ENCODE measurements at places on chromosomes 3 and 15.

GRCh38 chr3:131082871-131083863 is 56.5 kb downstream of the NEK11 start:
- DNase-seq: peak; percentile 41

DNA sequence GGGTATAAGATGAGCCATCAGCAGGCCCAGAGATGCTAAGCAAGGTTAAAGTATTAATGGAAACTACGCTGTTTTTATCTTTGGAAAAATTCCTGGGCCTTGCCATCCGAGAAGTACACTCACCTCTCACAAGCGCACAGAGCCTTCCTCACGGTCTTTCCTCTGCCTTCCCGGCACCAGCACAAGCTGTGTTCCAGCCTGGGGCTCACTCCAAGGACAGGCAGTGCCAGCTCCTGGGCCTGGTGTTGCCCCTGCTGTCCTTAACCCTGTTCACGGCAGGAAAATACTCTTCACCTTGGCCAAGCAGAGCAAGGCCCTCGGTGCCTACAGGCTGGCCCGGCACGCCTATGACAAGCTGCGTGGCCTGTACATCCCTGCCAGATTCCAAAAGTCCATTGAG is 14.3 kb upstream of the RHO start:
- no peak for DNase-seq

DNA sequence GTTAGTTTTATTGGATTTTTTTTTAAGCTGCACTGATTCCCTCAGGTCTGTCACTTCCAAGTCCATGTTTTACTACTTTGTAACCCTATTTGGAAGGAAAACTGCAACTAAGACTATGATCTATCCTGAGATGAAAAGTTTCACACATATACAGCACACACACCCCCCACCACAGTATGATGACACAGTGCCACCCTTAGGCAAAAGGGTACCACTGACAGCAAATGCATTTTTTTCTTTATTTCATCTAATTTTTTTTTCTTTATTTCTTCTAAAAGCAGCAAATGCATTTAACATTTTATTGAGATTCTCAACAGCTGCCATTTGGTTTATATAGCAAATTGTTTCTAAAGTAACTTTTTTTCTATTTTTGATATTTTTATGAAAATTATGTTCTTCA is 21.2 kb downstream of the NGRN start:
- no peak for DNase-seq

GRCh38 chr3:70620367-70620766 is 307.9 kb upstream of the MDFIC2 start:
- no peak for DNase-seq

DNA sequence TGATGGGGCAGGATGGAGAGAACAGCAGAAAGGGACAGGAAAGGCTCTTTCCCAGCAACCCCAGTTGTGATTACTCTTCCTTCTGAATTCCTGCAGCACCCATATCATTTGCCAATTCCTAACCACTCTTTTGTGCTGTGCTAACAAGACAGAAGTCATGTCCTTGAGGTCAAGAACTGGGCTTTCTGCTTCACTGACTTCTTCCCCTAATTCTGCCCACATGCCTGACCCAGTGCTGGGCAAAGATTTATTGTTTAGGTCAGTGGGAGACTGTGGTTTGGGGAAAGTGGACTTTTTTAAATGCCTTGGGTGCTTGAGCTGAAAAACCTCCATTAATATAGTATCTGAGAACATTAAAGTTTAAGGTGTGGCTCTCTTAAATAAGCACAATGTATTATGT is 4.2 kb upstream of the EFCAB12 start:
- DNase-seq: no peak

DNA sequence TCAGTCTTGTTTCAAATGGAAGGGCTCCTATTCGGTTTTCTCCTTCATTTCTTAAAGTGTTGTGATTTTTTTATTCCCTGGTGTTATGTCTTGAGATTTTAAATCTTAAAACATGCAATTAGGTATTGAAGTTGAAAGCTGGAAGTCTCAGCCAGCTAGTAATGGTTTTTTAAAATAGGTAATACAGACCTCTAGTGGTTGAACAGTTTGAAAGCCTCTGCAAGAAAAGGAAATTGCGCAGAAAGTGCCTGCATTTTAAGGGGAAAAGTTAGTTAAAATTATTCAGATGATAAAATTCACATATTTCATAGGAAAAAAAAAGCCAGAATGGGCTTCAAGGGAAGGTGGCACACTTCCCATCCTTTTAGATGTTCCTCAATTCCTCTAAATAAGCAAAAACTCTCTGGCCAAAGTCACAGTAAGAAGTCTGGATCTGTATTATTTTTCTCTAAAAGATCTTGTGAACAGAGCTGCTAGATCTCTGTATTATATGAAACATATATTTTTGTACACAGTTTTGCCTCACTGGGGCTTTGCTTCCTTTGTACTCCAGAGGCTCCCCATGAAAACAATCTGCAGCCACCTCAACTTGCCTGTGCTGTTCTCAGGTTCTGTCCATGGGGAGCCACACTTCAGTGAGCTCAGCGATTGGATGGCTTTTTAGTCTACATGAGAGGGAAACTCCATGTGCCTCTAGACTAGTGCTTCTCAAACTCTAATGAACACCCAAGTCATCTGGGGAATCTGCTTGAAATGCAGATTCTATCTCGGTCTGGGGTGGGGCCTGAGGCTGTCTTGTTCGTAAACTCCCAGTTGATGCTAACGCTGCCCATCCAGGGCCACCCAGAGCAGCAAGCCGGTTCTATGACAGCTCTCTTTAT is 21.5 kb downstream of the AGTR1 start:
- DNase-seq: peak; percentile 16

DNA sequence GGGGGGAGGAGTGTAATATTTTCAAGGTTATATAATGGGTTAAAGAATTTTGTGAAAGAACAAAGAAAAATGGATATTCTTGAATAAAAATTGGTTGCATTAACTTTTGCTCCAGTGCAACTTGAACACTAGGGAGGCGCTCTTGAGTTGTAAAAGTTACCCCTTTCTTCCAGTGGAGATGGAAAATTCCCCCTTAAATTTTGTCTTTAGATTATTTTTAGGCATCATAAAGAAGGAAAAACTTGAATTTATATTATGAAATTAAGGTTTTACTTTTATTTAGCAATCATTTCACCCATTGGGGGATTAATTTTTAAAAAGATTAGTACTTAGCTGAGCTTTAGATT is 550 bp upstream of the CHD2 start:
- no peak for DNase-seq

GRCh38 chr3:87186608-87187159 is 40.4 kb upstream of the CHMP2B start:
- DNase-seq: no peak

DNA sequence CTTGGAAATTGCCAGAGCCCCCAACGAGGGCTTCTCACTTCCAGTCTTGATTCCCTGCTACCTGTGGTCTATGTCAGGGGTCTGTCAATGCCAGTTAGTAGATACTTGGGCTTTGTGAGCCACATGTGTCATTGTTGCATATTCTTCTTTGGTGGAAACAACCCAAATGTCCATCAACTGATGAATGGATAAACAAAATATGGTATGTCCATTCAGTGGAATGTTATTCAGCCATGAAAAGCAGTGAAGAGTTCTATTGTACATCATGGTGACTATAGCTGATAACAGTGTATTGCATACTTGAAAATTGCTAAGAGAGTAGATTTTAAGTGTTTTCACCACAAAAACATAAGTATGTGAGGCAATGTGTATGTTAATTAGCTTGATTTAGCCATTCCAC is 288.1 kb downstream of the RPLP1 start:
- DNase-seq: no peak

- no peak for DNase-seq
These were observed 256.3 kb downstream of the CPNE4 start for GRCh38 chr3:131778526-131778925.

DNA sequence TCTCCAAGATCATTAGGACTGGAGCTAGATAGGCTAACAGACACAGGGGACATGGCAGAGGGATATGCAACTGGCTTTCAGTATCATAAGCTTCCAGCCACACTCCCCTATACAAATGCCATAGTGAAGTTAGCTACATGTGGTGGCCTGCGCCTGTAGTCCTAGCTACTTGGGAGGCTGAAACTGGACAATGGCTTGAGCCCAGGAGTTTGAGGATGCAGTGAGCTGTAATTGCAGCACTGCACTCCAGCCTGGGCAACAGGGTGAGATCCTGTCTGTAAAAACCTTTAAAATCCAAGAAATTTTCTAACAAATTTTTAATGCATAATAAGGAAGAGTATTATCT is 37.3 kb downstream of the DLG1 start:
- no peak for DNase-seq

- no peak for DNase-seq
These were observed 385.4 kb upstream of the LRRC3B start for GRCh38 chr3:26237036-26237682.

DNA sequence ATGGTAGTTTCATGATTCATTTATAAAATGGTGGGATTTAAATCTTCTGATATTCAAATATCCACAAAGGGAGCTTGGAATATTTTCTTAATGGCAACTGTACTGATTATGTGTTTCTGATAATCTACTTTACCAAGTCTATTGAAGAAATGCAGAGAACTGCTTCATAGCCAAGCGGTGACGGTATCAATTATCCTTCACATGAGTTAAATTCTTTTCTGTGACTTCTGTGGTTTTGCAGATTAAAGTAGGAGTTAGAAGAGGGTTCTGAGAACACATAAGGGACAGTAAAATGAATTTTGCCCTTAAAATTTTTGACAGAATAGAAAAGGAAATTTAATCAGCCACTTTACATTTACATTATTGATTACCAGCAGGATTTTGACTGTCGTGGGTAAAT is 563.2 kb downstream of the GBE1 start:
- DNase-seq: no peak

GRCh38 chr15:40088929-40089755 is 19.5 kb downstream of the BMF start:
- peak; percentile 70 for DNase-seq

DNA sequence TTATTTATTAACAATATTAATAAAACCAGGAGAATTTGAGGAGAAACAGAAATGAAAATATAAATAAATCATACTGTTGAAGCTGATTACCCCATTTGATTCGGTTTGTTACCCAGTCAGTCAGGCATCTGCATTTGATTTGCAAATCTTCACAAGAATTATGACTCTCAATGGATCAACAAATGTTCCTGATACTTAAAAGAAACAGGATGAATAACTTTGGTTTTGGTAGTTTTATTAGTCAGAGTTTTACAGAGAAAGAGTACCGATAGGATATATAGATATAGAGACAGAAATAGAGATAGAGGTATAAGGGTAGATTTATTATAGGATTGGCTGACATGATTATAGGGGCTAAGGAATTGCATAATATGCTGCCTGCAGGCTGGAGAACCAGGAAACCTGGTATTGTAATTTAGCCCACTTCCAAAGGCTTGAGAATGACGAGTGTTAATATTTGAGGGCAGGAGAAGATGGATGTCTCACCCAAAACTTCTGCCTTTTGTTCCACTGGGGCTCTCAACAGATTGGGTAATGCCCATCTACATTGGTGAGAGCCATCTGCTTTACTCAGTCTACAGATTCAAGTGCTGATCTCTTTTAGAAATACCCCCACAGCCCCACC is 241.6 kb upstream of the COL8A1 start:
- DNase-seq: no peak

- DNase-seq: no peak
These were observed 114.2 kb downstream of the NEK11 start for GRCh38 chr3:131140891-131141290.

DNA sequence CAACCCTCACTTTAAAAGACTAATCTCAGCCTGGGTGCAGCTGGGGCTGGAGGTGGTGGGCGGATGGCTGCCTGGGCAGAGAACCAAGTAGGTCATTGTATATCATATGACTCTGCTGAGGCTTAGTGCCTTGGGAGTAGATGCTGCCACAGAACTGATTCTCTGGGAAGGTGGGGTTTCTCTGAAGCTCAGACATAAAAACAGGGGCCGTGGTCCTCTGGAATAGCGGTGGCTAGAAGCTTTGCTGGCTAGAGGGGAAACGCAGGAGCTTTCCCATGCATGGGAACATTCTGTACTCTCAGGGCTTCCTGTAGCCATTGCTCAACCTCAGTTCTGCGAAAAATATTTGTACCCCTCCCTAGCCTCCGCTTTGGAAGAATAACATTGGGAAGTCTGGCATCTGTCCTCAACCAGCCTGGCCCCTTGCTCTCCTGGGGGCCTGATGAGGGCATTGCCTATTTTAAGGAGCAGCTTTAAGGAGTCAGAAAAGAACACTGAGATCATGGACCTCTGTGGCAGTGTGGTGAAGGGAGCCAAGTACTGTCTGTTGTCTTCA is 14.7 kb downstream of the TIMP4 start:
- no peak for DNase-seq

DNA sequence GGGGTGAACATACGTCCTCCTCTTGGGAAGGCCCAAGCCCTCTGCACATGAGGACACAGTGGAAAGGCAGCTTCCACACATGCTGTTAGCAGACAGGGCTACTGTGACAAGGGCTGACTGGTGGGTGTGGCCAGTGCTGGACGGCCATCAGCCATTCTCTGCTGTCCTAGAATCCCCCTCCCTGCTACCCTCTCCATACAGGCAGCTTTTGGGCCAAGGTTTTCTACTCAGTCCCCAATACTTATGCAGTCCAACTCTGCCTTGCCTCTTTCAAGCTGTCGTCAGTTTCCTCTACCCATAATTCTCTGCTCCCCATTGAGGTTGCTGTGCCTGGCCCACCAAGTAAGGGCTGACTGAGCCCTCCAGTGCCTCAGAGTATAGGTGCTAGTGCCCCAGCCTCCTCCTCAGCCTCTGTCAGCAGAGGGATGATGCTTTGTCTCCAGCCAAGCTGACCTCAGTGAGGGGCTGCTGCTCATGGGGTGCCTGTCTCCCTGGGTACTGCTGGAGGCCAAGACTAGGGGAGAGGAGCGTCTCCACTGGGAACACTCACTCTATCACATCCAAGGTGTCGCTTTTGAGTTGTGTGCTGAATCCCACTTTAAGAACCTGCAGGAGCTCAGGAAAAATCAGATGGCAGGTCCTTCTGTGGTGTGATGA is 2.8 kb downstream of the LOXL1 start:
- no peak for DNase-seq

DNA sequence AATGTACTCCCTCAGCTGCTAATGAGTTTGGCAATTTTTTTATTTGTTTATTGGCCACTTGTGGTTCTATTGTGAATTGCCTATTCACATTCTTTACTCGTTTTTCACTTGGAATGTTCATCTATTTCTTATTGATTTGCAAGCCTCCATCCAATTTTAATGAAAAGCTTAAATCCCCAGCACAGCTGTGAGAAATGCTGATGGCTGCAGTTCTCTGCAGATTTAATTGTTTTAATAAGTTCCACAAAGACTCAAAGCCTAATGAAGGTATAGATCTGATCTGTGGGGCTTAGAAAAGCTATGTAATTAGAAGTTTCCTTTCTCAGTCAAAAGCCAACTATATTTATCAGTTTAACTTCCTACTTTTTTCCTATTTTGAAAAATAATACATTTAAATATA is 41.5 kb downstream of the LYZL4 start:
- DNase-seq: no peak

DNA sequence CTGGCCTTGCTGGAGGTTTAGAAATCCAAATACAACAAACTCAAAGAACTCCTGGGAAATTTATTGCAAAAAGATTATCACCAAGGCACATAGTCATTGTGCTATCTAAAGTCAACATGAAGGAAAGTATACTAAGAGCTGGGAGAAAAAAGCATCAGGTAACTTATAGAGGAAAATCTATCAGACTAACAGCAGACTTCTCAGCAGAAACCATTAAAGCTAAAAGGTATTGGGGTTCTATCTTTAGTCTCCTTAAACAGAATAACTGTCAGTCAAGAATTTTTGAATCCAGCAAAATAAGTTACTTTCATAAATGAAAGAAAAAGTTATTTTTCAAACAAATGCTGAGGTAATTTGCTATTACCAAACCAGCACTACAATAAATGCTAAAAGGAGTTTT is 8.0 kb downstream of the OR5K3 start:
- no peak for DNase-seq

- no peak for DNase-seq
These were observed 162.6 kb downstream of the IL5RA start for GRCh38 chr3:2947536-2947935.

Data from WTC11 (cell line).